ENCODE measurements at places on chromosomes 3 and 15.

DNA sequence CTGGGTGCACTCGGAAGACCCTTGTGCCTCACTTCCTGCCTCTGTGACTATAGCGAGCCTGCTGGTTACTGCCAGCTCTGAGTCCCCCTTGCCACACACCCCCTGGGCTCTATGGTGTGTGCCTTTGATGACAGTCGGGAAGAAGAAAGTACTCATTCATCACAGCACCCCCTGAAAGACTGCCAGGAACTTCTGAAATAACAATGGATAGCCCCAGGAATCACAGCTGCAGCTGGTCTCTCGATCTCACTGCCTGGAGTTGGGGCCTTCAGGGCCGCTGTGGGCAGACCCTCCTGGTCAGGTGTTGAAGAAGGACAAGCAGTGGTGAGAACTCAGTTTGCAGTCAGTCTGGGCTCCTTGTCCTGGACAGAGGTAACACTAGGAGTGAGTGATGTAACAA lies 9.8 kb upstream of the RPP14 start:
- no peak for DNase-seq

DNA sequence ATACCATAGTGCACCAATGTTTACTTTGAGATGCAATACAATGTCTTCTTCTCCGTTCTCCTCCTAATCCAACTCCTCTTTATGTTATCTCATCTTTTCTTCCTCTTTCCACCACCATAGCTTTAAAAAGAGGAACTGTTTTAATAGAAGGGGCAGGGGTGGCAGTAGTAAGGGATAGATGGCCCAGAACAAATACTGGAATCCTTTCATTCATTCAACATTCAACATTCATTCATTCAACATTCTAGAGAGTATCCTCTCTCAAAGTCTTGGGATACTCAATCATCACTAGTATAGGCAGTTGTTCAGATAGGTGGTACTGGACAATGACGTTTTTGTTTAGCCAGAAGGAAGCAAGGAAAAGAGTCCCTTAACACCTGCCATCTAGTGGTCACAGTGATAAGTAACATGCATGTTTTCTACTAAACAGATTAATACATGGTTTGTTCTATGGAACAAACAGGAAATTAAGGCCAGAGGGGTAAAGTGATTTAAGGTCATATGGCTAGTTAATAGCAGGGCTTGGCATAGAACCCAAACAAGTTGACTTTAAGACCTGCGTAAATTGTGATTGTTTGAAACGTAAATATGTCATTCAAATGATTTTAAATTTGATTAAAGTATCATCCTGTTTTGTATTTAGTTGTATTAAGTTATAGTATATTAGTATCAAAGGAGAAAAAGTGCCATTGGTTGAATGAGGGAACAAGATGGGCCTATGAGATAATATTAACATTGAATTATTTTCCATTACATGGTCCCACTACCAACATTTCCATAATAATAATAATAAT lies 26.9 kb upstream of the EHHADH start:
- DNase-seq = no peak

GRCh38 chr3:185210621-185211142 lies 43.2 kb downstream of the EHHADH start:
- no peak for DNase-seq

- no peak for DNase-seq
Measured at GRCh38 chr3:191740712-191741111, 279.7 kb downstream of the PYDC2 start.

DNA sequence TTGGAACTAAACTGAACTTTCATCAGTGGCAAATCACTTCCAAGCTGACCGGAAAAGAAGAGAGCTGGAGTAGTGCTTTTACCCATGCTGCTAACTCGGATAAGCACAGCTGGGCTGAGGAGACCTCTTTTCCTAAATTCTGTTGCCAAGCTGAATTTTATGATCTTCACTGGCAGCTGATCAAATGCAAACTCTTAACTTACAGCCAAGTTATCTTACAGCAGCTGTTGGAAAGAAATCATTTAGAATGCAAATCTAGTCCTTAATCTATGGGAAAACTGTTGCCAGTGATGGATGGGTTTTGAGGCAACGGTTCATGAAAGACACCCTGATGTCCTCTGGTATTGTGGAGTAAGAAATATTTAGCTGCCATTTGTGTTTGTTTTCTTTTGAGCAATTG lies 216.5 kb downstream of the ZNF385D start:
- DNase-seq = no peak

- no peak for DNase-seq
Measured at GRCh38 chr3:189404797-189405484, 226.2 kb upstream of the TP63 start.

GRCh38 chr15:57445872-57446271 lies 69.6 kb downstream of the CGNL1 start:
- no peak for DNase-seq

- DNase-seq = no peak
Measured at GRCh38 chr3:190644766-190645165, 130.9 kb downstream of the IL1RAP start.

DNA sequence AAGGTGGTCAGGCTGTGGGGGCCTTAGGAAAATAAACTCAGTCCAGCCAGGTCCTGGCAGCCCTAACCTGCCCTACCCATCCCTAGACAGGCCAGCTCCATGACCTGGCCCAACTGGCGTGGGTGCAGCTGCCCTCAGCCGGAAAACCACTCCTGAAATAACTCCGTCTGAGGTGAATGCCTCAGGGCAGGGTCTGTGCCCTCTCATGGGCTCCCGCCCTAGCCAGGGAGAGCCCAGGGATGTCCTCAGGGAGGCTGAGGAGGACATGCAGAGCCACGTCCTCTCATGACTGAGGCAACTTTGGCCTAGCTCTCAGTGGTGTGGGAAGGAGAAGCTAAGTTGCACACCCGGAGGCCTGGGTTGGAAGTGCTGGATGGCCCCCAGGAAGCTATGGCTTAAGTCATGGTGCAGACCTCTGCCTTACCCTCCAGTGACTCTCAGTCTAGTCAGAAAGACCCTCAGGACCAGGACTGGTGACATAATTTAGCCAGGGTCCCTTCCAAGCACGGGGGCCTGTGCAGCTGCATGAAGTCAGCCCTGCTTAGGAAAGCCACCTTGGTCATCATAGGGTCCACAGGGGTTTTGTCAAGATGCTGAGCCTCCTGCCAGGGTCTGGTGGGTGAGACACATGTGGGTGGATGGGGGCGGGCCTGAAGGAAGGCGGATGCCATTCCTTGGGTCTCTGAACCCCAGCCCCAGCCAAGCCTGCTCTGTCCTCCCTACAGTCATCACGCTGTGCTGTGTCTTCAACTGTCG lies 7.4 kb downstream of the TMIE start:
- no peak for DNase-seq

GRCh38 chr3:149086232-149086988 lies at the start of gene HLTF:
Gene HLTF (minus strand): TSS chr3:149086533. CDS start chr3:149086336, 197 bp downstream.
- peak; percentile 78 for DNase-seq
